Mesothelial cell of epicardium (in vitro differentiated cells): ENCODE measurements at places on chromosomes 2 and 18. TPM values are rescaled to one million over a fixed set of nuclear protein-coding genes. Genes with fewer than 3 reads are reported as not detected.

Gene MC2R
- total RNA-seq: not detected in 3 replicates

DNA sequence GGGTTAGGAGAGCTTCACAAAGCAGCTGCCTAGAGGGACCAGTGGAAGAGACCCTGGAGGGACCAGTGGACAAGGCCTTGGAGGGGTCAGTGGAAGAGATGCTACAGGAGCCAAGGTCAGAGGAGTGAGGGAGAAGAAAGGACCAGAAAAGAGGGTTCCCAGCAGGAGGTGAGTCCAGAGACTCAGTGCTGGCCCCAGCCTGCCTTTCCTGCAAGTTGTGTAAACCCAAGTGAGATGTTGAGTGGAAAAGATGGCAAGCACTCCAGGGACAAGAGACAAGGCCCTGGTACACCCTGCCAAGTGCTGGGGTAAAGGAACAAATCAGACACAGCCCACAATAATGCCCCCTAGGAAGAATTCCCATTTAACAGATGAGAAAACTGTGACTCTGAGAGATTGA is 94.4 kb downstream of the TTC32 start:
- H3K4me1 ChIP-seq: peaks cover 5% of the 10 kb centered on the region
- no peaks in the 10 kb centered on the region for H3K27me3 ChIP-seq
- no peaks in the 10 kb centered on the region for H3K36me3 ChIP-seq
- no peak overlapping the region for H3K4me3 ChIP-seq

- H3K4me3 ChIP-seq: no peak overlapping the region
- H3K4me1 ChIP-seq: peaks cover 43% of the 10 kb centered on the region
- DNase-seq: no peak
- H3K36me3 ChIP-seq: peaks cover 22% of the 10 kb centered on the region
Measured at GRCh38 chr2:66794551-66794950, 359.6 kb downstream of the MEIS1 start.

Gene SPATS2L
- 78.6 to 84.8 TPM (median 83.7 TPM) in 3 replicates for total RNA-seq

- no peaks in the 10 kb centered on the region for H3K36me3 ChIP-seq
- H3K4me1 ChIP-seq: peaks cover 4% of the 10 kb centered on the region
- no peak for DNase-seq
- no peak overlapping the region for H3K4me3 ChIP-seq
- H3K27me3 ChIP-seq: peaks cover 14% of the 10 kb centered on the region
Measured at GRCh38 chr18:70454704-70455322, 166.0 kb downstream of the SOCS6 start.

DNA sequence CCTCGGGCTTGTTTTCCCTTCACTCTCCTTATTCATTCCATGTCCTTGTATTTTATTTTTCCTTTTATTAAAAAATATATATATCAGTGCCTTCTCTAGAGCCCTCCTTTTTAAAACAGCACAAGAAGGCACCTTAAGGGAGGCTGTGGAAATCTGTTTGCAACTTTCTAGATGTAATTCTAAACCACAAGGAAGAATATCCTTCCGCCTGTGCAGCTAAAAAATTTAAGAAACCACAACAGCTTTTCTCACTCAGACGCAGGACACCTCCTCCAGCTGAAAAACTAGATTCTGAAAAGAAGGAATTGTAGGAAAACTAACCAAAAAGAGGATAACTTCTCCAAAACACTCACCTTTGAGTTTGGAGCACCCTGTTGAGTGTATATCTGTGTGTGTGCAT is 142.2 kb downstream of the BCL11A start:
- no peak overlapping the region for H3K4me3 ChIP-seq
- H3K4me1 ChIP-seq: peaks cover 56% of the 10 kb centered on the region
- H3K27ac ChIP-seq: no peak overlapping the region
- no peaks in the 10 kb centered on the region for H3K27me3 ChIP-seq
- peaks cover 2% of the 10 kb centered on the region for H3K36me3 ChIP-seq

Gene NT5DC4
- total RNA-seq: not detected in 3 replicates

Gene MOGAT1
- total RNA-seq: not detected in 3 replicates

GRCh38 chr18:73668051-73668450 is 479.6 kb downstream of the FBXO15 start:
- H3K27ac ChIP-seq: no peak overlapping the region
- H3K36me3 ChIP-seq: no peaks in the 10 kb centered on the region
- H3K4me1 ChIP-seq: peaks cover 8% of the 10 kb centered on the region
- H3K4me3 ChIP-seq: no peak overlapping the region

Gene UNC80
- 0.38 to 0.59 TPM (median 0.55 TPM) in 3 replicates for total RNA-seq

DNA sequence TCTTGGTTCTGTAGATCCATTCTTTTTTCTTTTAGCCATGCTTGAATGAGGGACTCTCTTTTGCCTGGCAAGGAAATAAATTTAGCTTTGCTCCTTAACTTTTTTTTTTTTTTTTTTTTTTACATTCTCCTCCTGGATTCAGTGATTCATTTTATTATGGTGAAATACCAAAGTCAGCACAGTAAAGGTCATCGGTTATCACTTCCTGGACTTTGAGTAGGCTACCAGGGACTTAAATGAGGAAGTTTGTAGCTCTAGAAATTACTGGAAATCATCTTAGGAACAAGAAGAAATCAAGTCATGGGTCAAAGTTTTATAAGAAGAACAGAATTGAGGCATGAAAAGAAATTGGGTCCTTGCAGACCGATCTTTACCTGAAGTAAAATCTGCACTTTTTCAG is 75.0 kb downstream of the SOCS6 start:
- no peaks in the 10 kb centered on the region for H3K36me3 ChIP-seq
- H3K4me1 ChIP-seq: peaks cover 11% of the 10 kb centered on the region
- no peaks in the 10 kb centered on the region for H3K27me3 ChIP-seq
- no peak for DNase-seq
- H3K27ac ChIP-seq: no peak overlapping the region
- no peak overlapping the region for H3K4me3 ChIP-seq

DNA sequence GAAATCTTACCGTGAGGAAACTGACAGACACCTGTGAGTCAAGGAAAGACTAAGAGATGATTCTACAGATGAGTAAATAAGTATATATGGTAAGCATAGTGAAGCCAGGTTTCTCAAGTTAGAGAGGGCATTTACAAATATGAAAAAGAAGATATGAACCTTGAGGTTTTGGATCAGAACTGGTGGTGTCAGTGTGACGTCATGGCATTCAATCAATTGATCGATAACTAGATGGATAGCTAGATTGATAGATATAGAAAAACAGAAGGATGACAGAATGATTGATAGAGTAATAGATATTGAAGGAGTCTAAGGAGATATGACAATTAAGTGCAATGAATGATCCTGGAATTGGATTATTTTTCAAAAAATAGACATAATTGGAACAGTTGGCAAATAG is 350.2 kb upstream of the MC4R start:
- no peak for DNase-seq
- no peak overlapping the region for H3K27ac ChIP-seq
- no peaks in the 10 kb centered on the region for H3K4me1 ChIP-seq
- H3K27me3 ChIP-seq: peaks cover 13% of the 10 kb centered on the region
- H3K4me3 ChIP-seq: no peak overlapping the region

Gene SLC23A3
- 1.6 to 2.6 TPM (median 1.7 TPM) in 3 replicates for total RNA-seq

Gene SLC14A1
- total RNA-seq: 0.20 TPM in 1 of 3 replicates, not detected in the others

Gene IL36RN
- total RNA-seq: 0.84 to 1.1 TPM (median 0.85 TPM) in 3 replicates

Gene ANKRD30BL
- total RNA-seq: not detected in 3 replicates

Gene BOLL
- total RNA-seq: not detected in 3 replicates

DNA sequence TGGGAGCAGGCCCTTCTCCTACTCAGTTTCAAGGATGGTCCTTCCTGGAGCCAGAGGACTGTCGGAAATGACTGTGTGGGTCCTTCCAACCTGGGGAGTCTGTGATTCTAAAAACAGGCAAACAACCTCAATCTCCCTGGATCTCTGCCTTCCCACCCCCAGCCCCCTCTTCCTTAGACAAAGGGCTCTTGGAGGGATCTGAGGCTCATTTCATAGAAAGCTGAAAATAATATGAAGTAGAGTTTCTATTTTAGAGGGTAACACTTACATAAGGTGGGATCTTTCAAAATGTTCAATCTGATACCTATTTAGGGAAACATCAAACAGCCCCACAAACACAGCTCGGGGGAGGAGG is 69.4 kb downstream of the RHOB start:
- peaks cover 7% of the 10 kb centered on the region for H3K4me1 ChIP-seq
- H3K36me3 ChIP-seq: no peaks in the 10 kb centered on the region
- H3K27me3 ChIP-seq: no peaks in the 10 kb centered on the region
- H3K27ac ChIP-seq: no peak overlapping the region
- DNase-seq: no peak

- H3K27ac ChIP-seq: peak overlapping the region; percentile 14
- H3K27me3 ChIP-seq: peaks cover 5% of the 10 kb centered on the region
- H3K4me1 ChIP-seq: peaks cover 30% of the 10 kb centered on the region
Measured at GRCh38 chr2:2871480-2872308, 505.9 kb downstream of the EIPR1 start.

GRCh38 chr2:228599781-228600180 is 418.3 kb upstream of the SPHKAP start:
- no peaks in the 10 kb centered on the region for H3K27me3 ChIP-seq
- no peak for DNase-seq
- no peak overlapping the region for H3K4me3 ChIP-seq
- no peaks in the 10 kb centered on the region for H3K36me3 ChIP-seq
- no peaks in the 10 kb centered on the region for H3K4me1 ChIP-seq

DNA sequence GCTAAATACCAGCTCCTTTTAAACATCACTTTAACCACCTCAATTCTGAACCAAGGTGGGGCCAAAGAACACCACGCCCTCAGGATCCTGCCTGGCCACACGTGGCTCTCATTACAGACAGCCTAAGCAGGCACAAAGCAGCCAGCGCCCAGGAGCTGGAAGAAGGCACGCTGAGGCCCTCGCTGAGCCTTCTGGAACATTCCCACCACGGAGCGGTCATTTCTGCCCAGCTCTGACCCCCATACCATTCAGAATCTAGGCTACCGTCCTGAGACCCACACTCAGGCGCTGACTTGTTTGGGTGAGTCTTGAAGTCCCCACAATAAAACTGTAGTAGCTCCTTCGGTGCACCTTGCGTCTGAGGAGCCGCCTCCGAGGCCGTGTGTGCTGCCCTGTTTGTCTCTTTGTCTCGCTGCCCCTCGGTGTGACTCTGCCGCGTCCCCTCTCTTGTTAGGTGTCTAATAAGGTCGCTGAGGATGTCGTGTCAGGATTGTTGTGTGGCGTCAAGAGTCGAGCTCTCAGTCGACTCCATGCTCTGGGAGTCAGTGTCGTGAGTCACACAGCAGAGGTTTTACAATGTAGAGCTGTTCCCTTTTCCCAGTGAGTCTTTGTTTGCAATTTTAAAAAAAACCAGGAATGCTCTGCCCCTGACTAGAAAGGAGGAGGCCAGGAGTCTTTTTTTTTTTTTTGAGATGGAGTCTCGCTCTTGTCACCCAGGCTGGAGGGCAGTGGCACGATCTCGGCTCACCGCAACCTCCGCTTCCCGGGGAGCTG is 242.4 kb downstream of the KLHL29 start:
- DNase-seq: no peak
- no peaks in the 10 kb centered on the region for H3K36me3 ChIP-seq
- H3K4me1 ChIP-seq: peaks cover 16% of the 10 kb centered on the region
- H3K27ac ChIP-seq: peak overlapping the region; percentile 26
- no peak overlapping the region for H3K4me3 ChIP-seq

Gene RNF152
- total RNA-seq: 19.0 to 28.6 TPM (median 25.7 TPM) in 3 replicates
